ENCODE measurements at places on chromosomes 6 and 20.

DNA sequence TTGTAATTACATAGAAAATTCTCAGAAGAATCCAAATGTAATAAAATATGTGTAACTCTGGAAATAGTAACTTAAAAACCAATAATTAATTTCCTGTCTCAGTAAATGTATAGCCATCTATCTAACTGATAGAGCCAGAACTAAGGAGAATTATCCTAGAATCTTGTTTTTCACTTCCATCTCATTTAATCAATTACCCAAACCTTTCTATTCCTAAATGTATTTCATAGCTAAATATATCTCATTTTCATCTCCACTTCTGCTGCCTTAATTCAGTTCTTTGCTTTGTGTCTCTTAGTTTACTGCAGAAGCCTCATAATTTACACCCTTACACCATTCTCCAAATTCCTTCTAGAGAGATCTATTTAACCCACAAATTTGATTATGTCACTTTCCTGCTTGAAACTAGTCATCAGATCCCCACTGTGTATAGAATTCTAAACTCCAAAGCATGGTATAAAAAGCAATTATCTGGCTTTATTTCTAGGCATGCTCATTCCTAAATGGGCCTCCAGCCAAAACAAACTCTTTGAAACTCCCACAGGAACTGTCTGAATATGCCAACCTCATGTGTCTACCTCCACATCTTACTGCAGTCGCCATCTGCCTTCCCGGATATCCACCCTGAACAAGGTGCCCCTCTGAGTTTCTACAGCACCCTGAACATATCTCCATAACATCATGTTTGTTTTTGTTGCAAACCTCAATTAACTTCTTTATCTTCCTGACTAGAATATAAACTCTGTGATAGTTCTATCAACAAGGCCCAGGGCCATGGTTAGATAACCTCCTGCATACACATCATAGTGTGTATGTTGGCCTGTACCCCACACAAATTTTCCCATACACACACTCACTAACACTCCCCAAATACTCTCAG, 70.5 kb upstream of the ADTRP start:
- DNase-seq = peak; percentile 25

DNA sequence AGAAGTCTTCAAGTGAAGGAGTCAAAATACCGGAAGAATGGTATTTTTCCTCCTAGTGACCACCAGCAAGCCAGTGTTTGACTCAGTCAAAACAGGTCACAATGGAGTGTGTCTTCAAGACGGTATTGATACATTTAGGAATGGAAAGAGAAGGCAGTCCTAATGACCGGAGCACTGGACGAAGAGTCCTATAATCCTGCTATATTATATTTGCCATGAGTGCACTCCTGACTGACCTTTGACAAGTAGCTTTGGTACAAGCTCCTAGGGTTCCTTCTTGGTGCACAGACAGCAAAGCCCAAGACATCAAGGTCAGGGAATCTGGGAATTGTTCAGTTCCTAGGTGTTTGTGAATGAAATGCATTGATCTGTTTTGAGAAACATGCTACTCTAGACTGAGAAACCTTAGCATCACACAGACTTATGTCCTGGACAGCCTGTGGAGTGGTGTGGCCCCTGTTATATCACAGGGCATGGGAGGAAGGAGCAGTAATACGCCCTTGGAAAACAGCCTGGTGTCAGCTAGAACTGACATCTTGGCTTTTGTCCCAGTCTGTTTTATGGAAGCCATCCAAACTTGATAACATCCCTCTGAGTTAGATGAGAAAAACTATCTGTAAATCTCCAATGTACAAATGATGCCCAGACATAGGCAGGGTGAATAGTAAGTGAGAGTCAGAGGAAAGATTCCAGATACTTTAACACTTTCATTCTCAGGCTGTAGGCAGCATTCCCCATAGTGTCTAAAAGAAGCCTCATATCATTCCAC, 18.5 kb downstream of the NOX3 start:
- DNase-seq = no peak

DNA sequence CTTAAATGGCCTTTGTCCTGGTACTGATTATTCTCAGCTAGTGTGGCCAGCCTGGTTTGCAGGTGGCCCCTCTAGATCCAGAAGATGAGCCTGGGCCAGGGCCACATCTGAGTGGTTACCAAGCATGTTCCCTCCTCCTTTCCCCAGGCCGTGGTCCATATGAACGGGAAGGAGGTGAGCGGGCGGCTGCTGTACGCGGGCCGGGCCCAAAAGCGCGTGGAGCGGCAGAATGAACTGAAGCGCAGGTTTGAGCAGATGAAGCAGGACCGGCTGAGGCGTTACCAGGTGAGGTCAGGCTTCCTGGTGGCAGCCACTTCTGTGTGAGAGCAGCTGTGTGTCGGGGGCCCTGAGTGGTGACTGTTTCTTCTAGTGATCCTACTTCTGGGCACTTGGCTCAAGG, 11.6 kb downstream of the PABPC1L start:
- DNase-seq = no peak

- DNase-seq = peak; percentile 88
These were observed 59.2 kb upstream of the SLC32A1 start for GRCh38 chr20:38665094-38665493.

- no peak for DNase-seq
These were observed 63.3 kb downstream of the CAP2 start for GRCh38 chr6:17456711-17457110.

GRCh38 chr6:106099235-106099537, 13.1 kb downstream of the PRDM1 start:
- DNase-seq = no peak

DNA sequence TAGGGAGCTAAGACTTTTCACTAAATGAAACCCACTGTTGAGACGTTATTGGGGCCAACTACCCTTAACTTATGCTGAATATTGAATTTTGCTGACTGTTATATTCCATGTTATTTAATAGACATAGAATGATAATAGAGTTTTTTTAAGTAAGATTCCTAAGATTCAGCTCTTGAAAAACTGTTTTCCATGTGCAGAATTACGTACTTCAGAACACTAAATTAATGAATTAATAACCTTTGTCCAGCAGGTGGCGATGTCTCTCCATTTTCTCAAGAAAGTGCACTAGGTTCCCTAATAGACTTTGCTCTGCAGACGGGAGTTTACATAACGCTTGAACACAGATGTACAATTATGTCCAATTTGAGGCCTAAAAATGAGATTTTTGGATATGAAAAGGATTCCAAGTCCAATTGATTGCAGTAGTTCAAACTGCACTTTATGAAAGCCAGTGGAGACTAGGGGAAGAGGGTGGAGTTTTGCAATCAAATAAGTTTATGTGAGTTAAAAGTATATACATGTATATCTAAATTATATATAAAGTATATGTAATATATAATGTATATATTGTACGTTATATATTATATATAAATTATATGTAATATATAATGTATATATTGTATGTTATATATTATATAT, 282.1 kb downstream of the UST start:
- peak; percentile 80 for DNase-seq

GRCh38 chr20:46139908-46140482, 21.9 kb downstream of the CD40 start:
- DNase-seq = no peak

GRCh38 chr6:30590509-30590908, 19.3 kb downstream of the ABCF1 start:
- DNase-seq = no peak

- DNase-seq = no peak
These were observed 23.7 kb downstream of the RANBP9 start for GRCh38 chr6:13687917-13688351.

GRCh38 chr6:19472153-19472552, 365.0 kb upstream of the ID4 start:
- DNase-seq = no peak

DNA sequence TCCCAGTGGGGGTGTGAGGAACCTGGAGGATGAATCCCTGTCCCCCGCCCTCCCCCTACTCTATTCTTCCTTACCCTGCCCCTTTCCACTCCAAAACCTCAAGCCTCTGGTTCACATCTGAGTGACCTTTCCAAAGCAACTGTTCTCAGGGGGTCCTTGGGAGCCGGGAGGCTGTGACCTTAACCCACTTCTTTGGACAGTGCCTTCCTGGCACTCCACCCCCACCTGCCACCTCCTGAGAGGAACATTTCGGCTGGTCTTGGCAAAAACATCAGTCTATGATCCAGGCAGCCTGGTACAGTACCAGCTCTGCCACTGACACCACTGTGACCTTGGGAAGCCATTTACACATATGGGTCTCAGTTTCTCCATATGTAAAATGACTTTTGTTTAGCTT, 121.7 kb downstream of the MRPL14 start:
- DNase-seq = no peak

GRCh38 chr20:61954276-61955021, 111.2 kb downstream of the TAF4 start:
- no peak for DNase-seq

Data from NCI-H2227 treated with DMSO at 0.1 percent for 48 hours (cell line).